ENCODE measurements at places on chromosomes 11 and 22.

GRCh38 chr22:26756675-26757293 is 99.4 kb downstream of the MIAT start:
- DNase-seq: no peak

DNA sequence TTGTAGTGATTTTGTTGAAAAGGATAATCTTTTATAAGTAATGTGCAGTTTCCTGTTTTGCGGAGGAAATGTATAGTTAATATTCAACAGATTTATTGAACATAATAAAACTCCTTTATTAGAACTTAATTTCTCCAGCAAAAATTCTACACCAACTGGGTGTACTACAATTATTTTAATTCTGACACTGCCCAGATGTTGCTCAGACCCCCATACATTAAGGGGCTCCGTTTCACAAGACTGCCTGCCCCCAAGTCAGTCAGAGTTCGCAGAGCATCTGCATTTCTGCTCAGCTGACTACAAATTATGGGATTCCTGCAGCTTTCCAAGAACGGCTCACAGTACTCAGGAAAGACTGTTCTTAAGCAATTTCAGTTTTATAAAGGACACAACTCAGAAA is 6.2 kb downstream of the CEP57 start:
- DNase-seq: no peak

- DNase-seq: no peak
Measured at GRCh38 chr22:43516386-43516785, 104.6 kb downstream of the MPPED1 start.

DNA sequence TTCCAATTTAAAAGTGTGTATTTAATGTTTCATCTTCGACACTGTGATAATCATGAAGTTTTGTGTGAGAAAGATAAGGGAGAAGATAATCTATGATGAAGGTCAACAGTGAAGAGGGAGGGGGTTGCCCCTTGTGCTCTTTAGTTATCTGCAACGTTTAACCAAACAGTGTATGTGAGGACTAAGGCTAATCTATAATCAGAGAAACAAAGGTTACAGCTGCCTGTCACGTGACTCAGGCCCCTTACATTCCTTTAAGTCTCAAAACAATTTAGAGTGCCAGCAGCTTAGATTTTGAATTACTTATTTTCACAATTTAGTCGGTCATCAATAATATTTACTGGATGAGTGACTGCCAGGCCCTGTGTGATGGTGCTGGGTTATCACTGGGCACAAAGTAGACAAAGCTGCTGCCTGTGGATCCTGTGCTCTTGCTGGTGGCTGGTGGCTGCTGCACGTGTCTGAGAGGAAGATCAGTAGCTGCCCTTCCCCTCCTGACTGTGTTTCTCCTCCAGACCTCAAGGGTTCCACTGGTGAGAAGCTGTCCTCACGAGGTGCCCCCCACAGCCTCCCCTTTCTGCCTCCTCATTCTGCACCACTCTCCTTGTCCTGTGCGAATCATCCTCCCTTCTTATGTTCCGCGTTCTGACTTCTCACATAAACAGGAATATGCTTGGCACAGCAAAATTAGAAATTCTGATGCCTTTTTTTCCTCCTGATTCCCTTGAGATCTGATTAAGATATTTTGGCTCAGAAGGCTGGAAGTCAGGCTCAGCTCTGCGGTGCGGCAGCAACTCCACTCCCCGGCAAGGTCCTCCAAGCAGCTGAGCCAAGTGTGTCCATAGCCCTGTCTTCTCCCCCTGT is 331.1 kb upstream of the B3GAT1 start:
- DNase-seq: no peak

DNA sequence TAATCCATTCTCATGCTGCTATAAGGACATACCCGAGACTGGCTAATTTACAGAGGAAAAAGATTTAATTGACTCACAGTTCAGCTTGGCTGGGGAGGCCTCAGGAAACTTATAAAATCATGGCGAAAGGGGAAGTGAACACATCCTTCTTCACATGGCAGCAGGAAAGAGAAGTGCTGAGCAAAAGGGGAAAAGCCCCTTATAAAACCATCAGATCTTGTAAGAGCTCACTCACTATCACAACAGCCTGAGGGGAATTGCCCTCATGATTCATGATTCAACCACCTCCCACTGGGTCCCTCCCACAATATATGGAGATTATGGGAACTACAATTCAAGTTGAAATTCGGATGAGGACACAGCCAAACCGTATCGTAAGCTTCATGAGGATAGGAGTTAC is 3.8 kb upstream of the CYB5R2 start:
- no peak for DNase-seq

- DNase-seq: no peak
Measured at GRCh38 chr11:19571906-19572305, 140.7 kb upstream of the NAV2 start.

DNA sequence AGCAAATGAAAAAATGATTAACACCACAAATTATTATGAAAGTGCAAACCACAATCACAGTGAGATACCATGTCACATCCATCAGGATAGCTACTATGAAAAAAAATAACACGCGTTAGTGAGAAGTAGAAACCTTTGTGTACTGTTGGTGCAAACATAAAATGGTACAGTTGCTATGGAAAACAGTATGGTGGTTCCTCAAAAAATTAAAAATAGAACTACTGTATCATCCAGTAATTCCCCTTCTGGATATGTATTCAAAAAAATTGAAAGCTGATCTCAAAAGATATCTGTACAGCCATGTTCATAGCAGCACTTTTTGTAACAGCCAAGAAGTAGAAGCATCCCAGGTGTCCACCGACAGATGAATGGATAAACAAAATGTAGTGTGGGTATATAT is 43.4 kb downstream of the CCDC81 start:
- no peak for DNase-seq

Measured in stimulated activated CD8-positive, alpha-beta memory T cell treated with anti-CD3 and anti-CD28 coated beads, Interleukin-2, amount 100 ng/mL, for 1 hour (primary cell).